ENCODE measurements at places on chromosomes 11 and 22.

DNA sequence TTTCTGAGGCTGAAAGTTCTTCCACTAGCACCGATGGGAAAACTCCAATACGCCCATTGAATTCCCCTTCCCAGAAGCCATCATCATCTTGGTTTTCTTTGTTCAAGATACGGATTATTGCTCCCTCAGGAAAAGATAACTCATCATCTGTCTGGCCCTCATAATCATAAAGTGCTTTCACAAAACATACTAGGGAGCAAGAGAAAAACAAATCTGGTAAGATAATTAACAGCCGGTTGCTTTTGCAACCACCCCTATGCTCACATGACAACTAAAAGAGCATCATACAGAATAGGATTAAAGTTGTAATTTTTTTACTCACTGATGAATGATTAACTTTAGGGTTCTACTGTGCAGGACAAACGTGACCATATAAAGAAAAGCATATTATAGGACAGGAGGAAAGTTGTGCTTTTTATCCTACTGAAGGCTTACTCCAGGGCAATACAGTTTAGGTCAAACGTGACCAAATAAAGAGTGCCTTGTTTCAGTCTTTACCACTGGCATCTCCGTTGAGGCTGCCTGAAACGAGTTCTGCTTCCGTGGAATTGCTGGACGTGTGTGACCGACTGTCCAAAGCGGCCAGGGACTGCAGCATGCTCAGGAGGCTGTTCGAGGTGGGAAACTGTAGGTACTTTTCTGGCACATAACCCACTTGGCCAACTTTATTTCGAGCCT, 28.6 kb downstream of the ATG16L2 start:
- DNase-seq = no peak

DNA sequence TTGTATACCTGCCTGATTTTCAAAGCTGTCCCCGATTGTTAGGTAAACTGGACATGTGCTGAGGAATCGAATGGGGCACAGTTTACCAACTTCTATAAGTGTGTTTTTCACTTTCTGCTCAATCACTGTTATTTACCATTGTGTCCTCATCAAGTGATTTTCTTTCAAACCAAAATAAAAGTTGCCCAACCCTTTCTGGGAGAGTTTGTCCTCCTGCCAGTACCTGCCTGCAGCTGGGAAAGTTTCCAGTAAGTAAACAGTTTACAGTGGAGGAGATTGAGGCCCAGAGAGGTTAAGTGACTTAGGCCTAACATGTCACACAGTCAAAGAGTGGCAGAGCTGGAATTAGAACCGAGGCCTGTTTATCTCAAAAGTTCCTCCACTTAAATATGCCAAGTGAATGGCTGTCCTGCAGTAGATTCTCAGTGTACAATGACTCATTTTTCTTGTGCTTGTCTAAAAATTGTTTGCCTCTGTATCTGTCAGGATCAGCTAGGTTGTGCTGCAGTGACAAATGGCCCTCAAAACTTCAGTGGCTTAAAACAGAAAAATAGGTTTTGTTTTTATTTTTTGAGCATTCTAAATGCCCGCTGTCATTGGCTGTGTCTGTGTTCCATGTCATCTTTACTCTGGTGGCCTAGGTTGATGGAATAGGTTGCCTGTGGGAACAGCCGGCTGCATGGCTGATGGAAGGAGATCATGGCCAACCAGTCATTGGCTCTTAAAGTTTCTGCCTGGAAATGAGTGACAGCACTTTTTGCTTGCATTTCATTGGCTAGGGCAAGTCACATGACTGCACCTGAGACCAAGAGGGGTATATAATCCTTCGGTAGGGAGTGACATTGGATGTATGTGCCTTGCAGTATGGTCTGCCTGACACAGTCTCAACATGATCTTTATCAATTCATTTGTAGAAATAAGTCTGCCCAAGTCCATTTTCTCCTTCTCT, 61.8 kb upstream of the CRYBB3 start:
- peak; percentile 30 for DNase-seq

DNA sequence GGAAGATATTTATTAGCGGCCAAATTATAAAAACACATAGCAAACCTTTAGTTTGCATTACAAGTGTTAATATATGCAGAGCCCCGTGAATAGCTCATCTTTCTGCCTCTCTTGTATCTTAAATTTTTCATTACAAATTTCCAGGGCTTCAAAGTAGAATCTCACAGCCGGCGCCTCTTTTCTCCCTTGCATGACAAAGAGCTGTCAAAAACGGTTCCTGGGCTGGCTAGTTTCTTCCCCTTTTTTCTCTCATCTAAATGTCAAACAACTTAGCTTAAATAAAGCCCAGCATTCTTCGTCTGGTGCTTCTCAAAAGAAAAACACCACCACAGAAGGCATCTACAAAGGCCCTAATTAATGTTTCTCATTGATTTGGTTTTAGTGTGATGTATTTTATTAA, 253.0 kb downstream of the INSC start:
- no peak for DNase-seq

- no peak for DNase-seq
These were observed 2.0 kb downstream of the FIBIN start for GRCh38 chr11:26995701-26996460.

Data from hematopoietic multipotent progenitor cell treated with erythropoietin and hydrocortisone succinate and interleukin-3 and kit ligand, for 6 days (in vitro differentiated cells).